ENCODE measurements at places on chromosomes 3 and 15.

- no peak for DNase-seq
These were observed 176.3 kb downstream of the STT3B start for GRCh38 chr3:31709005-31709404.

GRCh38 chr3:23549148-23549910 is 256.4 kb upstream of the UBE2E1 start:
- DNase-seq, result no peak

- no peak for DNase-seq
These were observed 5.8 kb downstream of the NLGN1 start for GRCh38 chr3:173403376-173403775.

- peak; percentile 16 for DNase-seq
These were observed 3.3 kb upstream of the CD96 start for GRCh38 chr3:111538681-111539083.

- no peak for DNase-seq
These were observed 43.7 kb downstream of the TMEM45A start for GRCh38 chr3:100536093-100536492.

DNA sequence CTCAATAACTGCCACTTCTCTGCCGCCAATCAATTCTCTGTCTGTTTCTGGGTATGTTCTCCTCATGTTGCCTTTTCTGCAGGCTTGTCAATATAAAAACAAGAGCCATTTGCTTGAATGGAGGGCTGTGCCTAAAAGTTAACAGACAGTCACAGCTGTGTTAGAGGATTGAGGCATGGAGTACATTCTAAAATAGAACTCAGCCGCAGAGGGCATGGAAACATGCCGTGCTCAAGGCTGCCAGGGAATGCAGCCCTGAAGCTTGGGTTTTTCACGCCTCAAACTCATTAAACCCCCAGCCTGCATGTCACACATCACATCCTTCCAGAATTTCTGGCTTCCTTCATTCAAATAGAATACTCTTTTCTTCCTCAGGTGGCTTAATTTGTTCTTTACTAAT is 166.6 kb downstream of the TPRG1 start:
- DNase-seq, result no peak

DNA sequence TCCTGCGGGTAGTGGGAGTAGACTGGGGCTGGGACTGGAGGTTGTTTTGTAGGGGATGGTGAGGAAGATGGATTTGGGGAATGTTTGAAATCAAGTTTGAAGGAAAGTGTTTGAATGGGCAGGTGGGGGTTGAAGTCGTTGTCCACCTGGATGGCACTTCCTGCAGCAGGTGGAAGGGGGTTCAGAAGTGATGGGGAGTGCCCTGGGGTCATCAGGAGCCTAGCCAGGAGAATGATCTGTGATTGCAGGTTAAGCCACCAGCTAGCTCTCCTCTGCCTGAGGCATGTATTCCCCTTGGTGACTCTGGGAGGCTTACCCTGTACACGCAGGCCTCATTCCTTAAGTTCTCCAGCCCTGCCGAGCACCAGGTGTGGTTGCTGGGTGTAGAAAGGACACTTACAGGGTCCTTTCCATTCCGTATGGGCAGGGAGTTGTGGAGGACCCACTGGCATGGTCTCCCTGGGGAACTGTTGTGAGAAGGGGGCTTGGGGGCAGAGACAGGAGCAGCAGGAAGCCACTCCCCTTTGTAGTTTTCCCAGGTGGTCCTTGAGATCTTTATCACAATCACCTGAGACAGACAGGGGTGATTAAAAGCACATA is 19.9 kb upstream of the EXOG start:
- DNase-seq, result no peak

DNA sequence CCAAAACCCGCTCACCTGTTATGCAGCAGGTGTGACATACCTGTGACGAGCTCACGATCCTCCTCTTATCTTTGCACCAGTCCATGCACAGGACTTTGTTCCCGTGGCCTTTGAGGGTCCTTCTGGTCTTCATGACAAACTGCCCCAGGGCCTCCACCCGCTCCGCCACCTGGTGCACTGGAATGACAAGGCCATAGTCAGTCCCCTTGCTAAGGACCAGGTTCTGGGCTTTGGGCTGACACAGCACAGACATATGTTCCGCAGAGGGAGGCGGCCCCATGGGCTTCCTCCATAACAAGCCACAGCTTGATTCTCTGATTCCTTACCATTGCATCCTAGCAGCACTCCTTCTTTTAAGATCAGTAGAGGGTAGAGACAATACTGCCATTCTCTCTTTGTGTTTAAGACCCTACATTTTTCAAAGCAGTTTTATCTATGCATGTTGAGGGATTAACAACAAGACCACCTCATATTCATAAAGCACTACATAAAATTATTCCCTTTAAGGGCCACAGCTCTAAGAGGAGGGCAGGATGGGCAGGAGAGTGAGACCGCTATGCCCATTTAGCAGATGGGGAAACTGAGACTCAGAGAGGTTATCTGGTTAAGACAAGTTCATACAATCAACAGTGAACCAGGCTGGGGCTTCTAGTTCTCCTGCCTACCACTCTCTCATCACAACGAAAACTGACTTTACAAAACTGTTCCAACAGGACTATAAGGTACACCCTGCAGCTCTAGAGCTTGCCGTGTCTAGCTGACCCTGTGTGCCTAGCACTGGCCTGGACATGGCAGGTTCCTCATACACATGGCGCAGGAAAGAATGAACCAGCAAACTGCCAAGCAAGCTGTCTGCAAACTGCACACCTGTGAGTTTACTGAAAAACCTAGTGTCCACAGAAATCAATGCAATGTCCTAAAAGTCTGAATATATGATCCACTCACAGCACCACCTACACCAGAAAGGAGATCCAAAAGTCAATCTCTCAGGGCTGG is 37.0 kb downstream of the GNB5 start:
- no peak for DNase-seq

- no peak for DNase-seq
These were observed 193.4 kb downstream of the SUCLG2 start for GRCh38 chr3:67460841-67461510.

DNA sequence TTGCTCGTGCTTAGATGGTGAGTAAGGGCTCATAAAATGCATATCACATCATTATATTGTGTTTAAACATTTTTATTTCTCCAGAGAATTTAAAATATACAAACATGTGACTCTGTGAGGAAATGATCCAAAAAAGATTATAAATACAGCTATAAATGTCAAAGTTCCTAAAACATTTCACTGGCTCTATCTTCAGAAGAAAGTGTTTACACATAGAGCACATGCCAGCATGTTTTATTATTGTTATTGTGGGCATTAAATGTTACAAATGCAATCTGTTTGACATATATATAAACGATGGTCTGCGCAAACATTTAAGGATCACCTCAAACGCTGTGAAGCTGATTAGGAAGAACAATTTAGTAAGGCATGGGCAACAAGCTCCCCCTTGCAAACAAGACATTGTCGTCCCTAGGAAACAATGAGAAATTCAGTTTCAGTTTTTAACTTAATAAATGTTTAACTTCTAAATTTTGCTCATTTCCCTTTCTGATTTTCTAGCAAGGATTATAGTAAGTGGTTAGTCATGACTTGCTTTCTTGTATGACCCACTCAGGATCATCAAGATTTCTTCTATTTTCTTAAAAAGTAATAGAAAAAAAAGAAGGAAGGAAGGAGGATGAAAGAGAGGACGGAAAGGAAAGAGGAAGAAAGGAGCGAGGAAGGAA is 207.5 kb downstream of the SATB1 start:
- no peak for DNase-seq

- DNase-seq, result no peak
These were observed 1.1 kb upstream of the KPNA4 start for GRCh38 chr3:160566499-160566898.

DNA sequence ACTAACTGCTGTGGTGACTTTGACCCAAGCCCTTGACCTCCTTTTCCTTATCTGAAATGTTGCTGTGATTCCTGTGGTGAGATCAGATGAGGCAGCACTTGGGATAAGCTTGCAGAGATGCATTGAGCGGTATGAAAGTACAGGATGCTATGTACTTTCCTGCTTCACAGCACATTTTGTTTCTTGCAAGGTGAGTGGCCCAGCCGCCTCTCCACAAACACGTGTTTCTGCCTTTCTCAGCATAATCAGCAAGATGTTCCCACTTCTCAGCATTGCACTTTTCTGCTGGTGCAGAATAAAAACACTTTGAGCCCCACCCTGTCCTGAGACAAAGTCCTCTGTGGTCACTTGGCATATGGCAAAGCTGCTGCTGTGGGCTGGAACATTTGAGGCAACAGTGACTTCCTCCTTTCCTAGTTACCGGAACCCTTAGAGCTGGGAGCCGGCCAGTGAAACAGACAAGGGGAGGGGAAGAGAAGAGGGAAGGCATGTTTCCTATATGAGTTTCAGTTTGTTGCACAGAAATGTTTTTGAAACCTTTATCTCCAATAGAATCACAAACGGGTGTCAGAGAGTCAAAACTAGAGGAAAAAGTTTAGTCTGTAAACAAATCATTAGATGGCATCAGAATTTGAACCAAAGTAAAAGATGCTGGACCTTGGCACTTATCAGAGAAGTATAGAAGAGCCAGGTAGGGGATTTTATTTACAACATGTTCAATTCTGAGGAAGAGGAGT is 5.0 kb downstream of the NUDT16 start:
- peak; percentile 63 for DNase-seq

- DNase-seq, result no peak
These were observed 19.7 kb downstream of the RAB11A start for GRCh38 chr15:65888981-65889380.

- peak; percentile 48 for DNase-seq
These were observed 856 bp downstream of the TMEM40 start for GRCh38 chr3:12758025-12758781.

GRCh38 chr3:12234192-12234591 is 54.7 kb upstream of the PPARG start:
- no peak for DNase-seq

- DNase-seq, result peak; percentile 68
These were observed 25.3 kb downstream of the RAD18 start for GRCh38 chr3:8938021-8938420.

GRCh38 chr3:148457886-148458285 is 239.8 kb upstream of the AGTR1 start:
- DNase-seq, result no peak

DNA sequence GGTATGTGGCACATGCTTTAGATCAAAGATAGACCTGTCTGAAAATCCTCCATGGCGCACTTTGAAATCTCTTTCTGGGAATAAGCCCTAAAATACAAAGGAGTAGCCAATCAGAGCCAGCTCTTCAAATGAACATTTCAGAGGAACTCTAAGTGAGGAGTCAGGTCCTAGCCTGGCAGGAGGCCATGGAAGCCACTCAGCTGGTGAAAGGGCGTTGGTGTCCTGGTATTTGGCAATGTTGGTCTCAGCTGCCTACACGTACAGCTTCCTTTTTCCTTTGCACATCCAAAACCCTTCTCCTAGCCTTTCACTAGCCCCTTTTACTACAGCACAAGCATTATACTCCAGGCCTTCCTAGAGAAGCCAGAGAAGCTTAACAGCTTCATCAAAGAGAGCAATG is 5.5 kb downstream of the WDR73 start:
- peak; percentile 48 for DNase-seq

- DNase-seq, result no peak
These were observed 703.0 kb downstream of the ZPLD1 start for GRCh38 chr3:103137830-103138229.

DNA sequence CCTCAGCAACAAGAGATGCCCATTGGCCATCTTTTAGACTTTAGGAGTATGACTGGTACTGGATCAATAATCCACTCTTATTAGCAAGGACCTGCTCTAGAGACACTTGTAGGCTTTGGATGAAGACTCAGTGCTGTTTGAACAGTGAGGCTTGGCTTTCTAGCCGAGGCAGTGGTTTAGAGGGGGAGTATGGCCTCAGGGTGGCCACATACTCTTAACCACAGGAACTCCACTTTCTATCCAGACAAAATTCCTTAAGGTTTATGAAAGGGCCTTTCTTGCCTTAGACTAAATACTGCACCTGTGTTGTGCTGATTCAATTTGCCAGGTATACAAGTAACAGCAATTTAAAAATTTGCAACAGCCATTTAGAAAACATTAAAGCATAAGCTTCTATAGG is 1046.3 kb downstream of the DIPK2A start:
- no peak for DNase-seq

DNA sequence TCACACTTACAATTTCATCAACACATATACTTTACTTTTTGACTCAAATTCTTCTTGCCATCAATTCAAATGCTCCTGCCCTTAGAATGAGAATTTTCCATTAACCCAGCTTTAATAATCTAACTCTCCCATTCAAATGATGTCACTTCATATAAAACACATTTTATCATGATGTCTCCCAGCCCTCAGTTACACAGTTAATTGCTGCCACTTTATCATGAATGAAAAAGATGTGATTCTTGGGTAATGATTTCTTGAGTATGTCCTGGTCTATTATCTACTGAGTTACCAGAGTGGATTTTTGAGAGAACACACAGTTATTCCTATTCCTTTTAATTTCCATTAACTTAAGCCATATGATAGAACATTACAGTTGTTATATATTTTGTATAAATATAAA is 7.6 kb downstream of the AGTR1 start:
- DNase-seq, result no peak

DNA sequence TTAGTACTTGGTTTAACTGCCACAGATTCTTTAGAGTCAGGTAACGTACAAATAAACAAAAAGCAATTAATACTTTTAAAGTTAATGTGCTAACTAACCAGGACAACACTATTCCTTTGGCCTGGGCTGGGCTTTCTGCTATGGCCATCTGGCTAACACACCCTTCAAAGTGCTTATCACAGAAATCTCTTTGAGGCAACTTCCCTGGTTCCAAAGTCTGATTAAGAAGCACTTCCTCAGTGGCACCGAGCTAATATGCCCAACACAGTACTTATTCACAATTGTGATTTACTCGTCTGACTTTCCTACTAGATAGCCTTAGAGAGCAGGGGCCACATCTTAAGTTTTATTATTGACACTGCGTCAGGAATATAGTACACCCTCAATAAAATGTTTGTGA is 191.4 kb downstream of the MEIS2 start:
- no peak for DNase-seq

DNA sequence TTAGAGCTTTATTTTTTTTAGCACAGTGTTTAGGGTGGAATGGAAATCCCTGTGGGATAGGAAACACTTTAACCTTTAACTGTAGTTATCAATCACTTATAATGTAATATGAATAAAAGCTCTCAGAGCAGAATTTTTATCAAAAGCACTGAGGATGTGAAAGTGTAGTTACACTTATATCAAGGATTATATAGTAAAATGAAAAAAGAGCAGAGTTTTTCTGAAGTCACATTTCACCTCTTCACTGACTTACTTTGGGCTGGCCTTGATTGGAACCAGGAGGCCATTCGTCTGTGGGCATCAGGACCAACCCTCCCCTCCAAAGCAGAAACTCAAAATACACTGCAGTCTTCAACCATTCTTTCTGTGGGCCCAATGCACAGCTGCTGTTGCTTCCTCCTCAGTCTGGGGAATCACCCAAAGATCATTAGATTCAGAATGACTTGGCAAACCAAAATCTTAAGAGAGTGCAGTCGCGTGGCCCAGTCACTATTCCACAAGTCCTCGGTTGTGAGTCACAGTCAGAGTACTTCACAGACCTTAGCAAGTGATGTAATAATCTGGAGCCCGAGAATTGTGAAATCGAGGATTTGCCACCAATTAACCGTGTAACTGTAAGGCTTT is 132.6 kb upstream of the COL8A1 start:
- DNase-seq, result peak; percentile 50

All from hematopoietic multipotent progenitor cell treated with erythropoietin and hydrocortisone succinate and interleukin-3 and kit ligand, for 6 days (in vitro differentiated cells).